ENCODE measurements at places on chromosomes 7 and 10. TPM values are rescaled to one million over a fixed set of nuclear protein-coding genes. Genes with fewer than 3 reads are reported as not detected.

DNA sequence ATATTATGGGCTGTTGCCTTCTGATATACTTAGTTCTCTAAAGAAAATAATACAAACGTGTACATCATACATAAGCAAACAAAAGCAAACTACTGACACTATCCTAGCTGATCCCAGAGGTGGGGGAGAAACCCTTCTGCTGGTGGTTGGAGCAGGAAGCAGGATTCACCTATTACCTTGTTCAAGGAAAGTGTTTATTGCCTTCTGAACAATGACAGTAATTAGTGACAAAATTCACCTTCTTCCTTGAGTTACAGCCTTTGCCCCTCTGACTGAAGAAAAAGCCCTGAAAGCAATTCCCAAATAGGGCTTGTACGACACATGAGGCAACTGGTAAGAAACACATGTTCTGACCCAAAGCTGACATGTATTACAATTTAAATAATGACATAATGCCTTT, 118.8 kb upstream of the AKR1E2 start:
- DNase-seq = no peak

- peak; percentile 29 for DNase-seq
These were observed 155.7 kb downstream of the TRIL start for GRCh38 chr7:28802450-28802849.

Gene PLXNA4
- total RNA-seq = 5.7 TPM

Gene PON3
- total RNA-seq = 7.2 TPM

Gene MKI67
- 24.8 TPM for total RNA-seq

GRCh38 chr10:71241114-71241829, 28.9 kb downstream of the UNC5B start:
- no peak for DNase-seq

GRCh38 chr7:34457329-34457728, 200.7 kb upstream of the NPSR1 start:
- DNase-seq = no peak

DNA sequence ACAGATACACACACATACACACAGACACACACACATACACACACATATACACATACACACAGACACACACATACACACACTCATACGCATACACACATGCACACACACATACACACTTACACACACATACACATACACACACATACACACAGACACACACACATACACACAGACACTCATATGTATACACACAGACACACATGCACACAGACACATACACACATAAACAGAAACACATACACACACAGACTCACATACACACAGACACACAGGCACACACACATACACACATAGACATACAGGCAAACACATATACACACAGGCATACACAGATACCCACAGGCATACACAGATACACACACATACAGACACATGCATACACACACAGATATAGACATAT, 143.9 kb upstream of the LYZL2 start:
- no peak for DNase-seq

DNA sequence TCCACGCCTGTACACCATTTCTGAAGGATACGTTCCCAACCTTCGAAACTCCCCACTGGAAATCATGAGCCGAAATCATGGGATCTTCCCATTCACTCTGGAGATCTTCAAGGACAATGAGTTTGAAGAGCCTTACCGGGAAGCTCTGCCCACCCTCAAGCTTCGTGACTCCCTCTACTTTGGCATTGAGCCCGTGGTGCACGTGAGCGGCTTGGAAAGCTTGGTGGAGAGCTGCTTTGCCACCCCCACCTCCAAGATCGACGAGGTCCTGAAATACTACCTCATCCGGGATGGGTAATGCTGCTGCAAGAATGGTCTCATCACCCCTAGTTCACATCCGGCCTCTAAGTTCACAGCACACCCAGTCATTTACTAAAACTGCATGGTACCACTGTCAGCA, 30.3 kb downstream of the PLA2G12B start:
- DNase-seq = no peak

Gene TET1
- total RNA-seq = 25.8 TPM

- DNase-seq = peak; percentile 78
These were observed 74.6 kb downstream of the SH2D4B start for GRCh38 chr10:80612261-80612660.

GRCh38 chr7:132300599-132301277, 275.5 kb downstream of the PLXNA4 start:
- DNase-seq = peak; percentile 27

Gene IGFBP3
- 383 TPM for total RNA-seq

DNA sequence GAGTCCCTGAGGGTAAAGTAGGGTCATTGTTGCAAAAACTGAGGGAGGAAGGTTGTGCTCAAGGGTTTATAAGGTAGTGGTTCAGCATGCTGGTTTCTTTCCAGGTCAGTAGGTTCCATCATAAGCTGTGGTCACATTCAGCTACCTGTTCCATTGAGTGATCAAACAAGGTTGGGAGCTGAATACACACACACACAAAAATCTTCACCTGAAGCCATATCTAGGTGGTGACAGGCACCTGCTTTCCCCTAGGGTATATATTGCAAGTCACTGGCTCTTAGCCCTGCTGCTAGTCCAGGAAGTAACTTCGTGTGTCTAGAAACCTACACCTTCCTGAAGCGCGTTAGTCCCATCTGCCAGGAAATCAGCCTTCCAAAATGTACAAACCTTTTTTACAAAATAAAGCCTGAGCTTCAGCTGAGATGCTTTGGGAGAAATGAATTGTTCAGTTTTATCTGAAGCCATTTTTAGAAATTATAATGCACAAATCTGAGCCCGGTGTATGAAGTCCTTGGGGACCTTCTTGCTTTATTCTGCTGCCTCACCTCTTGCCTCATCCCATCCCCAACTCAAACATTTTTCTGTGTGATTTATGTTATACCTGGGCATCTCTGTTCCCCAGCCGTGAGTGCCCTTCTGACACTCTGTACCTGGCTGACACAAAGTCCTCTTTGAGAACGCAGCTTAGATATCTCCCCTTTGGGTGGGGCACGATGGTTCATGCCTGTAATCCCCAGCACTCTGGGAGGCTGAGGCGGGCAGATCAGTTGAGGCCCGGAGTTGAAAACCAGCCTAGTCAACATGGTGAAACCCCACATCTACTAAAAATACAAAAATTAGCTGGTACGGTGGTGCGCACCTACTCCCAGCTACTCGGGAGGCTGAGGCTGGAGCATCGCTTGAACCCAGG, 10.6 kb upstream of the LAMTOR4 start:
- no peak for DNase-seq

Gene CXCL12
- 121 TPM for total RNA-seq

Gene ASIC3
- 0.51 TPM for total RNA-seq

GRCh38 chr7:28179120-28180030, 1.2 kb downstream of the JAZF1 start:
- DNase-seq = peak; percentile 82

Gene ATOH7
- 0.82 TPM for total RNA-seq

- no peak for DNase-seq
These were observed 84.1 kb downstream of the GNAI1 start for GRCh38 chr7:80218723-80219122.

DNA sequence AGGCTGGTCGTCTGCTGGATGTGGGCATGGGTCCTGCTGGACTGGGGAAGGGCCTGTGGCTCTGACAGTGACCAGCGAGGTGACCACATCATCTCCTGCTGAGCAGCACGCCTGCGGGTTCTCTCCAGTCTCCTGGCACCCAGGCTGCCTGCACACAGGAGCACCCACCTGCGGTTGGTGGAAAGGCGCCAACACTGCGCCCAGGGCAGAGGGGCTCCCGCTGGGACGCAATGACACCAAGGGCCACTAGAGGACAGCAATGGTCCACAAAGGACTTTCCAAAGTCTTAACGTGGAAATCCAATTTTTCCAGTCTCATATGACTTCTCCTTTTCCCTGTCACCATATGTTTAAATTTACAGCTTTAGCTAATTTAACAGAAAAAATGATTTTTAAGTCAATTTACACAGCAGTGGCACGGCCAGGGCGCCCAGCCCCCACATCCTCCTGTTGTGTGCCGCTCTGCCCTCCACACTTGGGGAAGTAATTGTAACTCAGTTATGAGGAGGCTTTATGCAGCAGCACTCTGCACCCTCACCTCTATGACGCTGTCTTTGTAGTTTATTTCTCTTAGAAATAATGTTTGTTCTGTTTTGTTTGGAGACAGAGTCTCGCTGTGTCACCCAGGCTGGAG, 38.1 kb downstream of the CFAP46 start:
- DNase-seq = peak; percentile 67

GRCh38 chr7:148260599-148260998, 330.0 kb upstream of the C7orf33 start:
- DNase-seq = peak; percentile 26

- no peak for DNase-seq
These were observed 198.3 kb upstream of the YAE1 start for GRCh38 chr7:39367943-39368342.

DNA sequence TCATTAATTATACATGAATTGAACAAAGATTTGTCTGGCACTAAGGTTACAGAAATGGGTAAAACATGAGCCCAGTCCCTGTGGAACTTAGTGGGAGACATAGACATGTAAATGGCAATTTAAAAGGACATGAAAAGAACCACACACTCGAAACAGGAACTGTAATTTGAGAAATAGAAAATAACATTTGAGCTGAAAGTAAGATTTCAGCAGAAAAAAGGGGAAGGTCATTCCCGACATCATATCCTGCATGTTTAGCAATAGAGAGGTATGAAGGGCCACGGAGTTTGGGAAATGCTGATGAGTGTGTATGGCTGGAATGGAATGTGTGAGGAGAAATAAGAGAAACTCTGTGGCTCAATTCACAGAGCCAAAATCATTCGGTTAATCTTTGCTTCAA, 175.4 kb upstream of the AHR start:
- no peak for DNase-seq

Gene SEMA3D
- 18.1 TPM for total RNA-seq

Gene GNA12
- 20.3 TPM for total RNA-seq

Gene GARIN1A
- 0.10 TPM for total RNA-seq

DNA sequence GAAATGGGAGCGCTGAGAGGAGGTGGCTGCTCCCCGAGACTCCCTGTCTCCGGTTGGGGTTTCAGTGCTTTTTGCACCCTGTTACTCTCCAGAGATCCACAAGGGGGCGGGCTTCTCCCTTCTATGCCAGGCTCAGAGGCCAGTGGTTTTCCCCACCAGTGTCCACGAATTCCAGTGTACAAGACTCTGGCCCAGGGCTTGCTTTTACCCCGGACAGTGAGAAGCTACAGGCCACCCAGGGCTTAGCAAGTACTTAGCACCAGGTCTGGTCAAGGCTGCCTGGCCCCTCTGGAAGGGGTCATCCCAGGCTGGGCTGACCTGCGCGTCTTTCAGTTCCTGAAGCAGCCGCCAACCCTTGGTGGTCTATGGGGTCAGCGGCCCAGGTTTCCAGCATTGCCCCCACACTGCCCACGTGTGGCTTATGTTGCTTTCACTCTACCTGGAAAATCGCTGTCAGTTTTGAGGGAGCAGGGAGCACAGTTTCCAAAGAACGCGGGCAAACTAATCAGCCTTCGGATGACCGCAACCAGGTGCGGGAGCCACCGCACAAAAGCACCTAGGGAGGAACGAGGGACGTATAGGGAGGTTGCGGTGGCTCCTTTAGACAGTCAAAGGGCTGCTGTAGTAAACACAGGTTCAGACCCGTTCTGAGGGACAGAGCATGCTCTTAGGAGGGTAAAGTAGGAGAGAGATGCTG, 6.8 kb downstream of the CYP26A1 start:
- DNase-seq = peak; percentile 71

DNA sequence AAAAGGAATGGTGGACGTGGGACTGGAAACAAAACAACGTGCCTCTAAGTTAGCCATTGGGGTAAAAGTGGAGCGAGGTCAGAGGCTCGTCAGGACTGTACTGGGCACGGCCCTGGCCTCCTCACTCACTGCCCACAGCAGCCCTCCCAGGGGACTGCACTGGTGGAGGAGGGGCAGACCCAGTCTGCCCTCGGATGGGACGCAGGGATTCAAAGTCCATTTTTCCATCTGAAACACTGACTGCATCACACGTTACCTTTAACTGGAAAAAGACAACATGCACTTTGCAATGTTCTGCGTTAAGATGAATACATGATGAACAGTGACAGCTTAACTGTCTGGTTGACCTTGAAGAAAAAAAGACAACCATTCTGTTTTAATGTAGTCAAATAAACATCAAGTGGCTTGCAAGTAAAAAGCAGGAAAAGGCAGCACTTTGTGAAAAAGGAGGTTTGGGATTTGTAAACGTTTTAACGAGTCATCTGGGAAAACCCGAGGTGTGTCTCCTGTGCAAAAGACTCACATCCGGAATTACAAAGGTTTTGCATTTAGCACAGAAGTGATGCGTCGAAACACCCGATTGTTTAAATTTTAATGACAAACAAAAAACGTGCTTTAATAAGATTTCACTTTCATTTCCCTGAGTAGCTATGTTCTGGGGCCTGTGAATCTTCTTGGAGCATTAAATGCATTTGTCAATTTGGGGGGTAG, 18.8 kb downstream of the KLF6 start:
- no peak for DNase-seq

Measured in tongue (tissue), 3 donors.